Left renal cortex interstitium (tissue), 4 donors: ENCODE measurements at places on chromosomes 11 and 22. TPM values are rescaled to one million over a fixed set of nuclear protein-coding genes. Genes with fewer than 3 reads are reported as not detected.

The C11orf16 gene
- polyA plus RNA-seq = 0.93 TPM

DNA sequence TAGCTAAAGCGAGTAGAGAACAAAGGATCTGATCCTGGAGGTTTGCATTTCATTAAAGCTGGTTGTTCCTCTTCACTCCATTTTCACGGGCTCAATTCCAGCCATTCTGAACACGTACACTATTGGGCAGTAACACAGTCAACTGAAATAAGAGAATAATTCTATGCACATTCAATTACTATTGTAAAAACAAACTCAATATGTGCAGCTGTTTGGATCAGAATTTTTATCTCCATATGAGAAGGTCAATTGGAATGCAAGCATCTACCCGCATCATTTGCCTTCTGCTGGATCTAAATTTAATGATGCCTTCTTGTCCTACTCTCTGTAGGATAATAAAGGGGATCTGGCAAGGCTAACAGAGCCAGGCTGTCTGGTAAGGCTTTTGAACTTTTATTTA, 562.8 kb upstream of the CCDC179 start:
- no peak for DNase-seq

- no peak for DNase-seq
Observed at GRCh38 chr11:2540223-2540991, 95.6 kb downstream of the KCNQ1 start.

DNA sequence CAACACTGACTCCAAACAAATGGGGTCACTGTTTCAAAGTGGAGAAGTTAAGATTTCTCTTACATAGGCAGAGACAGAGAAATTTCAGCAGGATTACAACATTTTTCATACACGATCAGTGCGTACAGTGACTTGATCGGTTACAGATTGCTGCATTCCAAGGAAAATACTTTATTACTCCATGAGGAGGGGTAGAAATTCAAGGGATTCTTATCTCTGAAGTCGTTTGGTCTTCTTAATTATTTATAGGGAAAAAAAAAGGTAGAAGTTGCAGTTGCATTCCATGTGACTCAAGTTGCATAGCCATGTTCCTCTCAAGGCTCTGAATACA, 10.7 kb upstream of the SMIM38 start:
- no peak for DNase-seq

The H19 gene
- 2,687 TPM for polyA plus RNA-seq

The FOSL1 gene
- polyA plus RNA-seq = 0.30 TPM

The CFAP300 gene
- 5.2 TPM for polyA plus RNA-seq

GRCh38 chr11:59216641-59217564, 4.2 kb upstream of the MPEG1 start:
- no peak for DNase-seq

DNA sequence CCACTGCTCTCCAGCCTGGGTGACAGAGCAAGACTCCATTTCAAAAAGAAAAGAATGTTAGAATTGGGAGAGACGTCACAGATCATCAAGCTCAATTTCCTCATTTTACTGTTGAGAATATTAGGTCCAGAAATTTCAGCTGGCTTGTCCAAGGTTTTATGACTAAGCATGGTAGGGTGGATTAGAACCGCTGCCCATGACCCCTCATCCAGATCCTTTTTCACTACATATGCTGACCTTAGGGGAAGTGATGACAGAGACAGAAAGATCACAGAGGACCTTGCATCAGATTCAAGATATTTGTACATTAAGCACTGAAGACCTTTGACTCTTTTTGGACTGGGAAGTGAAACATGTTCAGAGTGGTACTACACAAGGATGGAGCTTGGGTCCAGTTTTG, 134.5 kb downstream of the ADAMTS15 start:
- no peak for DNase-seq

DNA sequence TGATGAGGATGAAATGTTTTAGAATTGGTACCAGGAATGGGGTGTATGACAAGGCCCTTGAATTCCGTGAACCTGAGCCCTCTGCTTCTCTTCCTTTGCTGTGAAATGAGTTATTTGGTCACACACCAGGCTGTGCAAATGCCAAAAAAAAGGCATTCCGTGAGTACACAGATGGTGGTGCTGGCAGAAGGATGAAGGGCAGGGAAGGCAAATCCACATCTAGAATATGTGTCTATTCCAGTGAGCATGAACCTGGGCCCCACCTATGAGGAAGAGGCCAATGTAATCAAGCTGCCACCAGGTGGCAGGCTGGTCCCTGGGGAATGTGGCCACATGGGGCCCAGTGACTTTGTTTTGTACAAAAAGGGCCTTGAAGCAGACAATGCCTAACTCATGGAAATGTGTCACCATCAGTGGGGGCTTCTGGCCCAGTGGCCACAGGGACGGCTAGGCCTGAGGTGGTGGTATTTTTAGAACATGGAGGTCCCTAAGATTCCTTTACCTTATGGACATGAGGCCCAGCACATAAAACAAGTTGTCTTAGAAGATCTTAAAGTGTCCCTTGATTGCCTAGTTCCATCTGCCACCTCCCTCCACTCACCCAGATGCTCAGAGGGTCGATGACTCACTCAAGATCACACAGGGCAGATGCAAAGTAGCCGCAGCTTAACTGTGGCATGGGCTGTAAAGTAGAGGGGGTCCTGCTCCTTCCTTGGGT, 3.9 kb upstream of the RNF215 start:
- no peak for DNase-seq

- DNase-seq = no peak
Observed at GRCh38 chr11:115873813-115874212, 369.6 kb upstream of the CADM1 start.

The TEX54 gene
- polyA plus RNA-seq = 0.33 TPM

The MS4A7 gene
- 4.0 TPM for polyA plus RNA-seq

The TPBGL gene
- polyA plus RNA-seq = 0.13 TPM

- DNase-seq = no peak
Observed at GRCh38 chr11:130037881-130038585, 31.7 kb upstream of the APLP2 start.

The IGLL1 gene
- polyA plus RNA-seq = 1.5 TPM

DNA sequence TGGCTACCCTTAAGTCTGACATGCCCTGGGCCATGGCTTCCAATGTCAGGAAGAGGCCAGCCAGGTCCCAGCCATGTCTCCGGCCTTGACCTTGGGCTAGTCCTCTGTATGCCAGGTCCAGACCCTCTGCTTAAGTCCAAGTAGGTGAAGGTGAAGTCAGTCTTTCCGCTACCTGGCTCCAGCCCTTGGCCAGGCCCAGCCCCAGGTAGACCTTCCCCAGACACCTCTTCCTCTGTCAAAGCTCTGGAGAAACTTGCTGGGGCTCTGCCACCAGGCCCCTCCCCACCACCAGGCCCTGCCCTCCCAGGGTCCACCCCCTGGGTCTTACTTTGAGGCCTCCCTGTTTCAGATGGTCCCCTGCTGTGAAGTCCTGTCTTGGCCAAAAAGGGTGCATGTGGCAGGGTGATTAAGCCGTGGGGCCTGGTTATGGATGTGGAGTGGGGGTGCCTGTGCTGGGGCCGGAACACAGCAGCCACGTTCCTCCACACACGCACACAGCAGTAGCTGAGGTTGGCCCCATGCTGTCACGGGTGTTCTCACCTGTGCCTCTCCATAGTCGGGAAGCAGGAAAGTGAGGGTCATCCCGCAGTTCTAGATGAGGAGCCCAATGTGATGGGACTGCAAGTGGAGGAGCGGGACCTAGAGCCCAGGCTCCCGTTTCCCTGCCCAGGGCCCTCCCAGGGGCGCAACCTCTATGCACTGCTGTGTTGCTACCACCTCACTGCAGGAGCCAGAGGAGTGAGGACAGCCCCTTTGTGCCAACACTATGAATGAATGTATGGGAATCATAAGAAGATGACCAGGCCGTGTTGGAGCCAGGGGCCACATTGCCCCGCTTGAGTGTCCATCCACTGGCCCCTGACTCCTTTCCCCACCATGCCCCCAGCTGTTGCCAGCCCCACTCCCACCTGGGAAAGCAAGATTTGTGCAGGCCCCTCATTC, 72.2 kb downstream of the LINC01488 start:
- no peak for DNase-seq

DNA sequence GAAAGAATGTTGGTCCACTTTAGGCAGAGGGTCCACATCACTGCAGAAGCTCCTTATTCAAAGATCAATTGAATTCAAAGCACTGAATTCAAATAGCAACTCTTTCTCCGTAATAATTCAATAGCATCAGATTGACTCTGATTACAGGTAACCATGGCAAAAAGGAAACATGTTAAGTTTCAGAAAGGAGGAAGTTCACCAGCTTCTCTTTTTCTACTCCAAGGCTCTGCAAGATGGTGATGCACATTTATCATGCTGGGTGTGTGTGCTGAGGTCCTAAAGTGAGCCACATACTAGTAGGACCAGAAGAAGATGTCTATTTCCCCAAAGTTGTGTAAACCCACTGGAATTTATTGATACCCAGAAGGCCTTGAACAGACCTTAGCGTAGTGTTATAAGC, 18.0 kb upstream of the DRD2 start:
- no peak for DNase-seq

DNA sequence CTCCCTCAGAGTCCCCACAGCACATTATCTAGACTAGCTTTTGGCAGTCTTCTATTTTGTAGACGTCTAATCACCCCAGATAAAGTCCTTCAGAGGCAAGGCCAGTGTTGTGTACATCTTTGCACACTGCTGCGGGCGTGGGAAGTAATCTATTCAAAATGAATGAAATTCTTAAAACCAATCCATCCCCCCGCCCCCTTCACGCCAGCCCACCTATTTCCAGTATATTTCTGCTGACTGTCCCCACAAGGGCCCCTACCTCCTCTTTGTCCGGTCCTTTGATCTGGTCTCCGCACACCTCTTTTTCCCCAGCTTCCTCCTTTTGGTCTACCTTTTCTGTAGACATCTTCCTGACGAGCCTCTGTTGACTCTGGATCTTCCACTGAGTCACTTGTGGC, 375 bp downstream of the BSCL2 start:
- DNase-seq = no peak

DNA sequence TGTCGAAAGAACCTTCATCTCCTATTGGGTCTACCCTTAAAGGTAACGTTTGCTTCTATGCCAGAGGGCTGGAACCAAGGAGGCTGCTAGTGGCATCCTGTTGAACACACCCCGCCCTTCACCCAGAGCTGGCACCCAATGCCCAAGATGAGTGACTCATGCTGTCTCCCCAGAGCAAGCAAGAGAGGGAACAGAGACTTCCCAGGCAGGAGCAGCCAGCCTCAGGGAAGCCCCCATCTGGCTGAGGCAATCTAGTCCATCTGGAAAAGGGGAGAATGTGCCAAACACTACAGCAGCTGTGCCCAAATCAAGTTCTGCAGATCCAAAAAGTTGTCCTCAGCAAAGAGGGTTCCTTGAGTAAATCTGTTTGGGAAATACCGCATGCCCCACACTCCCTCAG, 91.9 kb upstream of the TP53I11 start:
- DNase-seq = no peak

- no peak for DNase-seq
Observed at GRCh38 chr11:94103471-94103870, 25.2 kb upstream of the PANX1 start.

- DNase-seq = no peak
Observed at GRCh38 chr11:35139722-35140282, 831 bp downstream of the CD44 start.

DNA sequence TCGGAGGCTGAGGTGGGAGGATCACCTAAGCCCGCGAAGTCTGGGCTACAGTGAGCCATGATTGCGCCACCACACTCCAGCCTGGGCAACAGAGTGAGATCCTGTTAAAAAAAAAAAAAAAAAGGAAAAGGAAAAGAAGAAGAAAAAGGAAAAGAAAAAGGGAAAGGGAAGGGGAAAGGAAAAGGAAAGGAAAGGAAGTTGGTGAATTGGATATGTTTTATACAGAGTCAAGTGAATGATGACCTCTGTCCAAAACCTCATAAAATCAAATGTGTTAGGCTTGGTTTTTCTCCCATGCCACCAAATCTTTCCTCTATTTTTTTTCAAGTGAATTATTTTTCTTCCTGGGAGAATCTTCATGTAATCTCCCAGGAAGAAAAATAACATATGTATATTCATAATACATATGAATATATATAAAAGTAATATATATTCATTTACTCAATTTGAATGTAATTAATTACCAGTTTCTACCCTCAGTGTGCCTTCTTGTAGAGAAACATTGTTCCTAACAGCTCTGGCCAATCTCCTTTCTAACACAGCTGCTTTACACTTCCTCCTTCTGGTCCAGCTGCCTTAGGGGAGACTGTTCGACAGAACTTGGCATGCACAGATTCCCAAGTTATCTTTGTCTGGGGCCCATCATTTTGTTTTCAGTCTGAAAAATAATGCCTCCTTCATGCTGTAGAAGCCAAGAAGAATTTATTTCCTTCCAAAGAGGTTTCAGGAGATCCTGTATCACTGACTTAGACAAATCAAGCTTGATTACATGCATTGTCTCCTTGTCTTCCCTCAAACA, 111.9 kb downstream of the CCDC34 start:
- no peak for DNase-seq

DNA sequence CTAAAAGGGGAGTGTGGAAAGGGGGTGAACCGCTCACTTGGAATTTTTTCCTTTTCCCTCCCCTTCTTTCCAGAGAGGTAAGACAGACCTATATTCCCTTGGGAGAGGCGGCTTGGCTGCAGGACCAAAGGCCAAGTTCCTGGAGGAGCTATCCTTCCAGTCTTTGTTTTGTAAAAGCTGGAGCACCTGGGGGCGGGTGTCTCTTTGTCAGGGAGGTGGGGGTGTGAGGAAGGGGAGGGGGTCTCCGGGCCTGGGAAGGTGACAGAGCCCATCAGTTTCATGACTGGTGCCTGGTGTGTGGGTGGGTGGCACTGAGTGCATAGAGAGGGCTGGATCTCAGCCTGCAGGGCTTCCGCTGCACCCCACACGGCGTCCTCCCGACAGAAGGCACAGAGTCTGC, 18.5 kb downstream of the PTPN5 start:
- DNase-seq = no peak

The SMIM38 gene
- 0.37 TPM for polyA plus RNA-seq

The SMTNL1 gene
- polyA plus RNA-seq = 0.14 TPM

DNA sequence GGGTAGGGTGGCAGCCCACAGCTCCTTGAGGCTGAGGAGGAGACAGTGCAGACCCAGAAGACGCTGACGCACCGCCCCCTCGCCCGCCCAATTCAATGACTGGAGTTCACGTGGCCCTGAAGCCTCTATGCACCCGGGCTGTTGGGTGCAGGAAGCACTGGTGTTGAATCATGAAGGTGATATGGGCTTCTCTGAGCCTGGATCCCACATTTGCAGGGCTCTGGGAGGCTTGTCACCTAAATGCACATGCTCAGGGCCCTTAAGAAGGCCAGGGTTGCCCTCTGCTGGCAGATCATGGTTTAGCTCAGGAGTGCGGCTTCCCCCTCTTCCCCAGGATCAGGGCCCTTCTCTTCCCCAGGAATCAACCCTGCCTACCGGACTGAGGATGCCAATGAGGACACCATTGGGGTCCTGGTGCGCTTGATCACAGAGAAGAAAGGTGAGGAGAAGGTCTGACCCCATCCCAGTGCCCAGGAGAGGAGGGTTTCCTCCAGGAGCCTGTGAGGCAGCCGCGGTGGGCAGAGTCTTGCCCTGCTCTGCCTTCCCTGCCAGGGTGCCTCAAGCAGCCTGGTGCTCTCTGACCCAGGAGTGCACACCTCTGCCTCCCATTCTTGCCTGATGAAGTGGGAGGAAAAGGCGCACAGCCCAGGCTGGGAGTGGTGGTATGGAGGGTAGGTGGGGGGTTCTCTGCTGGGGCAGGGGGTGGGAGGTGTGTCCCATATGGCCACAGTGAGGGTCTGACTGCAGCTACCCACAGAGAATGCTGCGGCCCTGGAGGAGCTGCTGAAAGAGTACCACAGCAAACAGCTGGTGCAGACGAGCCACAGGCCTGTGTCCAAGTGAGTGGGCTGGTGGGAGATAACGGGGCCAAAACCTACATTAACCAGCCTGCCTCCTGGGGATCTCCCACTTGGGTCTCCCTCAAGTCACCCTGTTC, 17.5 kb downstream of the RELT start:
- peak; percentile 69 for DNase-seq

The SPON1 gene
- polyA plus RNA-seq = 67.6 TPM

- DNase-seq = no peak
Observed at GRCh38 chr11:27013781-27014361, 20.0 kb downstream of the FIBIN start.
